ENCODE measurements at places on chromosomes 13 and 19.

DNA sequence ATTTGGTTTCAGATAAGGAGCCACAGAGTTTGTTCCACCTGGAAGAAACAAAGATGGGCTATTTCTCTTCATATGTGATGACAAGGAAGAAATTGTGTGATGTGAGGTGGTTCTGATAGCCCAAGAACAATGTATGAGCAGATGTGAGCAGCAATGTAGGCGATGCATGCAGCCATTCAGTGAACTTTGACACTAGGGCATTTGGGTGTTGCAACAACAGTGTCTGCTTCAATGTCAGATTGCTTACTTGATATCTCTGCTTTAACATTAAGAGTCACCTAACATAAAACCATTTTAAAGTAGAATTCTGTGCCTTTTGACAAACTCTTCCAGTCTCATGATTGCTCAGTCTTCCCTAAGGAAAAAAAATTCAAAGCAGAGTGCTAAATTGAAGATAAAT, 865.4 kb downstream of the SLITRK6 start:
- no peak for DNase-seq

GRCh38 chr13:38628554-38628953, 58.3 kb upstream of the FREM2 start:
- DNase-seq, result no peak

- DNase-seq, result no peak
Observed at GRCh38 chr13:27186295-27186694, 14.7 kb upstream of the USP12 start.

DNA sequence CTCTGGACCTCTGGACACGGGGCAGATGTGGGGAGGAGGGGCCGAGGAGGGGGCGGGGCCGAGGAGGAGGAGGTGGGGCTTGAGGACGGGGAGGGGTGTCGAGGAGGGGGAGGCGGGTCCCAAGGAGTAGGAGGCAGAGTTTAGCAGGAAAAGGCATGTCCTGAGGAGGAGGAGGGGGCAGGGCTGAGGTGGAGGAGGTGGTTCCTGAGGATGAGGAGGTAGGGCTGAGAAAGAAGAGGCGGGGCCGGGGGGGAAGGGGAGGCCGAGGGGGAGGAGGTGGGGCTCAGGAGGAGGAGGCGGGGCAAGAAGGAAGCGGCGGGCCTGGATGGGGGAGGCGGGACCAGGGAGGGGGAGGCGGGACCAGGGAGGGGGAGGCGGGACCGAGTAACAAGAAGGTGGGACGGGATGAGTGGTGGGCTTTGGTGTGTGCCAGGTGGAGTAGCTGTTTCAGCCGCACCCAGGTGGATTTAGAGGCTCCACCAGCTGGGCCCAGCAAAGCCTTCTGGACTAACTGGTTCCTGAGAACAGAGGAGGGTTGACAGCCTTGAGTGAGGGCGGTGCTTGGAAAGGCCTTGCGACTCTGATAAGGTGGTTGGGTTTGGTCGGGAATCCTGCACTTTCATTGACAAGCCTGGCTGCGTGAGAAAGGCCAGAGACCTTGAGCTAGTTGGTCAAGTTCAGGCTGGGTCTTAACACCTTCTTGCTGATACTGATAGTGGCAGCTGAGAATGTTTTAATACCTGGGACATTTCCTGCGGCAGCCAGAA, 7.7 kb downstream of the TECR start:
- peak; percentile 34 for DNase-seq

- DNase-seq, result no peak
Observed at GRCh38 chr13:30676672-30677071, 58.7 kb upstream of the ALOX5AP start.

DNA sequence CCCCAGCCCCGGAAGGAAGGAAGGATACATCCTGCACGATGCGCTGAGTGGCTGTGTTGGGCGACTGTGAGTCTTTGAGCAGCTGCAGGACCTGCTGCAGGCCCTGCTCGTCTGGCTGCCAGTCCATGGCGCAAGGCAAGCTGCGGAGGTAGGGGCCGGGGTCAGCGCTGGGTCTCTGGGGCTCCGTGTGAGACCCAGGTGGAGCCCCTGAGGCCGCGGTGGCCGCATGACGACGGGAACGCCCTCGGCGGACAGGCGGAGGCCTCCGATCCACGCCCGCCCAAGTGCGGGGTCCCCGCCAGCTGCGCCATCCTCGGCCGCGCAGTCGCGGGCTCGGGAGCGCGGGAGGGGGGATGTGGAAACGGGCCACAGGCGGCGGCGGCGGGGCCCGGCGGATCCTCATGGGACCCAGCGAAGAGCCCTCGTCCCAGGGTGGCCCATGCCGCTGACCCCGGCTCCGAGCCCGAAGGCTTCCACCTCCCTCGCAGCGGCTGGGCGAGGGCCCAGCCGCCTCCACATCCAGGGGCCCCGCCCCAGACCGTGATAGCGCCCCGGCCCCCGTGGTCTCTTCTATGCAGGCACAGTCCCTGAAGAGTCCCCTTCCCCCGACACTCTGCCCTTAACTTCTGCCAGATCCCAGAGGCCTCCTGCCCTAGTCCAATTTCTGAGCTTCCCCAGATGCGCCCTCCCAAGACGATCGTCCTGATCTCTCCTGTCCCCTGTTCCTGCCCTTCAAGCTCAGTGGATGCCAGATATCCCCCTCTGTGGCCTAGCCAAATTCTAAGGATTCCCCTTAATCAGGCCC, 2.7 kb downstream of the TNPO2 start:
- no peak for DNase-seq

Measured in activated naive CD4-positive, alpha-beta T cell (primary cell).